ENCODE measurements at places on chromosomes 3 and 15.

DNA sequence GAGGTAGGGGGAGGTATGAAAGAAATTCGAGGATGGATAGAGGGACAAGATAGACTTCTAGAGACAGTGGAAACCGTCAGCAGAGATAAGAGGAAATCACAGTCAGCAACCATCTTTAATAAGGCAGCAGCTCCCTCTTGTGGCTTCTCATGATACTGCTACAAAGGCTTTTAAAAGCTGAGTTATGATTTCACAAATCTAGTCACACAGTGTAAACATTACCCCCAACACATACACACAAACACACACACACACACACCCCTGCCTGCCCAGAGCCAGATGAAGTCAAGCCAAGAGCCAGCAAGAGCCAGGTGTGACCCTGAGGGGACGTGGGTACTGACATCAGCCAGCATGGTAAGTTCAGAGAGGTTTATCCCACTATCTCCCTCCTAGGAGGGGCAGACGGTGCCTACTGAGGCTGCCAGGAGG is 18.9 kb upstream of the TGM5 start:
- peak; percentile 8 for DNase-seq

- DNase-seq, result no peak
Observed at GRCh38 chr3:62986061-62986460, 110.8 kb upstream of the CADPS start.

- DNase-seq, result no peak
Observed at GRCh38 chr3:140062461-140062860, 127.5 kb downstream of the CLSTN2 start.

DNA sequence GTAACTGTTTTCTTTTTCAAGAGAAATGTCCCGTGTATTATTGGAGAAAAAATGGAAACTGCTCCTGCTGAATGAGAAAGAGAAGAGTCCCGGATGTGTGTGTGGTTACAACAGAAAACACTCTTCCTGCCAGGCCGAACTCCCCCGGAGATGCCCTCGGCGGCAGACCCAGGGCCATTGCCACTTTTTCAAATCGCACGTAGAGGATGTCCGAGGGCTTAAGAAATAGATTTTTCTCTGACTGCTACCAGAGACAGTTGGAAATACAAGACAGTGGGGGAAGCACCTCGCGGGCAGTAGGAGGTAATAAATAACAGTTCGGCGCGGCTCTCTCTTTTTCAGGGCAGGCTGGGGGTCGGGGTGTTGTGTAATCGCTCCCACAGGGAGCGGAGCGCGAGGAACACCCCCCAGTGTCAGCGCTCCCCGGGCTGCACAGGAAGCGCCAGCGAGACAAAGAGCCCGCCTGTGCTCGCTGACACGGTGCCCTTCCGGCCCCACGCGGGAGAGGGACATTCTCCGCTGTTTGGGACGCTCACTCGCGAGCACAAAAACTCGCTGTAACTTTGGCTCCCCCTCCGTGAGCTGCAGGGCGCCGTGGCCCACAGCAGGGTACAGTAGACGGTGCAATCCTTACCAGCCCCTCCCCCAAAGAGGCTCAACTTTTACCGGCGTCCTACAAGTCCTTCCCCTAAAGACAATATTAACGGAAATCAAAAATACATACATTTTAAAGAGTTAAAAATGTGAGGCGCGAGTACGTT is 1.1 kb downstream of the VGLL4 start:
- DNase-seq, result peak; percentile 47

- no peak for DNase-seq
Observed at GRCh38 chr3:153399636-153400035, 237.6 kb downstream of the RAP2B start.

DNA sequence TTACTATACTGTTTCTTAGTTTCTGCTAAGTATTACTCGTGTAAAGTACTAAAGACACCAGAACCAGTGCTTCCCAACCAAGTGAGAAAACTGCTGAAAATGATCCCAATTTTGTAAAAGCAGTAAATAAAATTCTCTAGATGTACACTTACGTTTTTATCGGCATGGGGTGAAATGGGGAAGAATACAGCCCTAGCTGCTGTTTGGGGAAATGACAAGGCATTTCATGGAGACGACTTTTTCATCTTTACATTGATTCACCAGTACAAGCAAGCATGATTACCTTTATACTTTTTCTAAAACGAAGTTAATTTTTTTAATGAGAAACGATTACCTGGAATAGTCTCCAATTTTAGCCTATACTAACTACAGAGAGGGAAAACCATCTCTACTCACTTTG is 1.4 kb downstream of the PSMD6 start:
- DNase-seq, result no peak

- no peak for DNase-seq
Observed at GRCh38 chr15:64092864-64093626, 593 bp downstream of the CIAO2A start.

GRCh38 chr3:81068546-81068945 is 692.9 kb downstream of the GBE1 start:
- no peak for DNase-seq

All from activated CD8-positive, alpha-beta memory T cell treated with anti-CD3 and anti-CD28 coated beads for 1 hour (primary cell).